ENCODE measurements at places on chromosomes 2 and 18.

- DNase-seq, result no peak
These were observed 57.1 kb upstream of the PAX3 start for GRCh38 chr2:222355860-222356259.

DNA sequence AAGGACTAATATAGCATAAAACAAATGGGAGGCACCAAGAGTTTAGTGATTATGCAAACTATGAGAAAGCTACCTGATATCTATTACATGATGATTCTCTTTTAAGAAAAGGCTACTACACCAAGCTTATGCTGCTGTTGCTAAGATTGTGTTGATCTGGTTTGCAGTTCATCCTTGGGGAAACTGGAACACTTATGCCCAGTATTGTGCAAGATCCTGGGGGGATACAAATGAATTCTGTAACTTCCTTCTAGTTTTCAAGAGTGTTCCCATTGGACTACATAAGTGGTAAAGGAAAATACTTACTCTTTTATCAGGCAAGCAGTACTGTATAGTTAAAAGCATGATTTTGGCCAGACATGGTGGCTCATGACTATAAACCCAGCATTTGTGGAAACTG is 3.1 kb upstream of the NMI start:
- no peak for DNase-seq

- DNase-seq, result no peak
These were observed 40.5 kb downstream of the FAM168B start for GRCh38 chr2:131052741-131053263.

DNA sequence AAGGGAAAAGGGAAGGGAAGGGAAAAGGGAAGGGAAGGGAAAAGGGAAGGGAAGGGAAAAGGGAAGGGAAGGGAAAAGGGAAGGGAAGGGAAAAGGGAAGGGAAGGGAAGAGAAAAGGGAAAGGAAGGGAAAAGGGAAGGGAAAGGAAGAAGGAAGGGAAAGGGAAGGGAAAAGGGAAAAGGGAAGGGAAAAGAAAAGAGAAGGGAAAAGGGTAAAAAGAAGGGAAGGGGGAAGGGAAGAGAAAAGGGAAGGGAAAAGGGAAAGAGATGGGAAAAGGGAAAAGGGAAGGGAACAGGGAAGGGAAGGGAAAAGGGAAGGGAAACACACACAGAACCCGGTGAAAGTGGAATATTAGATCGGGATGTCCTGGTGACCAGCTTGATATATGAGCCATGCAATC is 40.8 kb downstream of the EIPR1 start:
- DNase-seq, result no peak

DNA sequence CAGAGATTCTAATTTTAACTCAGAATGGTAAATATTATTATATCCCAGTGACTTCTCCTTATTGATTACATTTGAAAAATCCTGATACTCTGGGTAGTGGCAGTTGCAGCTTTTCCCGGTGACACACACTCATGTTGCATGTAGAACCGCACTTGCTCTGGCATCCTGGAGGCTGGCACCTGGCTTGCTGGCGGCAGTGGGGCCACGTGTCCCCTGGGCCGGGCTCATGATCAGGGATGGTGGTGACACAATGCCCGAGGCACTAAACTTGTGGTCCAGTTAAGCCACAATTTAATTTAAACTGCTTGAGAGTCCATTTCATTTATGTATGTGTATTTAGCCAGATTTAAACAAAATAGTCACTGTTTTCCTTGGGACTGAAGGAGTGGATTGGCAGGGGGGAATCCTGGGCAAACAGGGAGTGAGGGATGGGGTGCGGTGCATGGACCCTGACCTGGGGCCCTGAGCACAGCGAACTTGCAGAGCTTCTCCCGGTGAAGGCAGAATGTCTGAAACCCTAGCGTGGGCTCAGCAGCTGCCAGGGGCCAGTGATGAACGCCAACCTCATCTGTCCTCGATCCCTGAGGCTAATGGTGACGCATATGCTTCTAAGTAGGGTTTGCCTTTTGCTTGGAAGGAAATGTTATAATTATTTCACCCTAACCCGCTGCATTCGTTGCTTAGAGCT is 50.0 kb downstream of the KCNG2 start:
- no peak for DNase-seq

DNA sequence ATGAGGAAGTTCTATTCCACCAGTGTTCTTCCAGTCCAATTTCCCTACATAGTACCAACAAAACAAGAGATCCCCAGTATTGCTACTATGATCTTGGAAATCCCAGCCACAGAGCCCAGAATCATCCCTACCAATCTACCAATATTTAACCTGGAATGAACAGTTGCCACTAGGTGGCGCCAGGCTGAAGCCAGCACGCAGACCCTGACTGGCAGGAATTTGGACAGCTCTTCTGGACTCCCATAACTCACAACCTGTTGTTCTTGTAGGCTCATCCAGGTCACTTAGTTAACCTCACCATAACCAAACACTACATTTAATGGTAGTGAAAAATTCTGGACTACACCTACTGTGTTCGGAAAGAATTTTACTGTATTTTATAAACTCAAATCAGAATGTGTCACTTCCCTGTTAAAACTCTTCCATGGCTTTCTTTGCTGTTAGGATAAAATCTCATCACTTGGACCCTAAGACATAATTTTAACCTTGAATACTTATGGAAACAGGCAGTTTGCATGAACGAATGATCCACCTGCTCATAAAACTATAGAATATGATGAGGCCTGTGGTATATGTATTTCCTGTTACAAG is 59.8 kb upstream of the SLC38A11 start:
- peak; percentile 35 for DNase-seq

- DNase-seq, result no peak
These were observed 9.8 kb downstream of the RBFA start for GRCh38 chr18:80044072-80044471.

GRCh38 chr2:146986161-146986560 is 858.7 kb upstream of the ACVR2A start:
- DNase-seq, result no peak

DNA sequence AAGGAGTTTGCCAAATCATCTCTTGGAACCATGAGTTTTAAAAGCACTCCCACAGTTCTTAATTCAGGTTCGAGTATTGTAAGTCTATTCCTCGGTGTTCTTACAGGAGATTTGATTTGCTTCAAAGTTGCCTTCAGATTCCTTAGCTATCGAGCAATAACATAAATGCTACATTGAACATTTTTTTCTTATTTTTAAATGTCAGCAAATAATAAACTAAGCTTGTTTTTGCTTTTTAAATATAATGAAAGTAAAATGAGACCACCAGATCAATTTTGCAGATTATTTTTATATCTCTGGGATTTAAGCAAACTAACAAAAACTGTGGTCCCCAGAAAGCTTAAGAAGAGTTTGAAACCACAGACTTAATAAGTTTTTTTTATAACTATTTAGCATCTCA is 195.5 kb downstream of the LNPK start:
- DNase-seq, result no peak

- DNase-seq, result no peak
These were observed 23.1 kb downstream of the ST3GAL5 start for GRCh38 chr2:85865539-85866164.

DNA sequence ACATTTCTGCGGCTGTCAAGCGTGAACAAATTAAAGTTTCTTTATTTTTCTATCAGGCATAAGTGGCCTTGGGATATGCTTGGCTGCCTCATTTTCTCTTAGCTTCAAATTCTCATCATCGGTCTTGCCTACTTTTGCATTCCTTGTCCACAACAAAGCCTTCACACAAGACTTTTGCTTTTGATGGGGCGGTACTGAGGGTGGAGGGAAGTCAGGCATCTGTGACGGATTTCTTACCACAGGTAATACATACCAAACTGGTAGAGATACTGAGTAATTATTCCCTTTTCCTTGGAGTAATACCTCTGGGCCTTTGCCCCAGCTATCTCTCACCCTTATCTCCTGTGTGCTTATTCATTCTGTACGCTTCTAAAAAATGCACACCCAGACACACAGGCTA is 468.3 kb upstream of the RGPD4 start:
- no peak for DNase-seq

- DNase-seq, result no peak
These were observed 96.5 kb upstream of the HS6ST1 start for GRCh38 chr2:128414946-128415778.

DNA sequence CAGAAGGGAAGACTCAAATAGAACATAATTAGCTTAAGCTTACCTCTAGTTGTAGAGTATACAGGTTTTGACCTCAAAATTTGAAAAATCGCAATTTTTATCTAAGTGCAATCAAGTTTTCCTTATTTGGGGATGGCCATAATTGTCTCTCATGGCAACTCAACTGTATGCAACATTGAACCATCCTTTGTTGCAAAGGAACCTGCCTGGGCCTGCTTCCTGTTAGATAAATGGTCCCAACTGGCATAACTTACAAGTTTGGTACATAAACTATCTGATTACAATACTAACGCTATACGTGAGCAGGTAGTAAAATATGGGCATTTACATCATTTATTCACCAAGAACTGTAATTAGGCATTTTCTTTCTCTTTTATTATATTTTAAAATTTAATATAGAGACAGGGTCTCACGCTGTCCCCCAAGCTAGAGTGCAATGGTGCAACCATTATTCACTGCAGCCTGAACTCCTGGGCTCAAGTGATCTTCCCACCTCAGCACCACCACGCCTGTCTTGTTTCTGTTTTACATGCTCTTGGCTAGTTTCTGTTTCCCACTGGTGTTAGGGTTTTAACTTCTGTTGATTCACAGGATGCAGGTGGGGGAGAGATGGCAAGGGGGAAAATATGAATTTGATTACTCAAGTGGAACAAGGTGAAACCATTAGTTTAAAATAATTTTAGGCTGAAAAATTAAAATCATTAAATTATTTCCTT is 55.3 kb upstream of the B3GNT2 start:
- DNase-seq, result no peak

GRCh38 chr18:41025666-41026065 is 929.4 kb upstream of the PIK3C3 start:
- DNase-seq, result no peak

- DNase-seq, result no peak
These were observed 510.6 kb downstream of the CPS1 start for GRCh38 chr2:211067029-211067428.

Data from stimulated activated CD8-positive, alpha-beta memory T cell treated with anti-CD3 and anti-CD28 coated beads, Interleukin-15, amount 100 ng/mL, for 24 hours (primary cell).